Smooth muscle cell of the umbilical artery (primary cell): ENCODE measurements at places on chromosomes 7 and 10. TPM values are rescaled to one million over a fixed set of nuclear protein-coding genes. Genes with fewer than 3 reads are reported as not detected.

The HSPB1 gene
- 42.8 and 52.2 TPM in 2 replicates for total RNA-seq

The CH25H gene
- not detected in 2 replicates for total RNA-seq

The NAT16 gene
- total RNA-seq, result not detected in 2 replicates

The ZNF394 gene
- total RNA-seq, result 18.1 and 25.8 TPM in 2 replicates

The CALCR gene
- total RNA-seq, result not detected in 2 replicates

The OIT3 gene
- under 0.01 and 0.09 TPM in 2 replicates for total RNA-seq

The SPDYE9 gene
- total RNA-seq, result not detected in 2 replicates

The CUBN gene
- 0.89 and 4.8 TPM in 2 replicates for total RNA-seq

The ZNF735 gene
- total RNA-seq, result not detected in 2 replicates

The C7orf25 gene
- 8.0 and 11.9 TPM in 2 replicates for total RNA-seq

The GPR146 gene
- total RNA-seq, result 3.8 and 7.7 TPM in 2 replicates

The IDI2 gene
- not detected in 2 replicates for total RNA-seq

The PIP gene
- not detected in 2 replicates for total RNA-seq

The BUD23 gene
- 40.6 and 54.0 TPM in 2 replicates for total RNA-seq

The LRRN3 gene
- 3.2 and 3.6 TPM in 2 replicates for total RNA-seq

The CYP26C1 gene
- total RNA-seq, result 0.09 TPM in 1 of 2 replicates, not detected in the other

The ADAMTS14 gene
- 3.6 and 4.2 TPM in 2 replicates for total RNA-seq

The HBP1 gene
- total RNA-seq, result 64.5 and 100 TPM in 2 replicates

The CPVL gene
- total RNA-seq, result 0.23 and 0.30 TPM in 2 replicates

The PTPN20 gene
- total RNA-seq, result 0.59 and 2.4 TPM in 2 replicates

The VAX1 gene
- total RNA-seq, result not detected in 2 replicates
